ENCODE measurements at places on chromosomes 7 and 10.

DNA sequence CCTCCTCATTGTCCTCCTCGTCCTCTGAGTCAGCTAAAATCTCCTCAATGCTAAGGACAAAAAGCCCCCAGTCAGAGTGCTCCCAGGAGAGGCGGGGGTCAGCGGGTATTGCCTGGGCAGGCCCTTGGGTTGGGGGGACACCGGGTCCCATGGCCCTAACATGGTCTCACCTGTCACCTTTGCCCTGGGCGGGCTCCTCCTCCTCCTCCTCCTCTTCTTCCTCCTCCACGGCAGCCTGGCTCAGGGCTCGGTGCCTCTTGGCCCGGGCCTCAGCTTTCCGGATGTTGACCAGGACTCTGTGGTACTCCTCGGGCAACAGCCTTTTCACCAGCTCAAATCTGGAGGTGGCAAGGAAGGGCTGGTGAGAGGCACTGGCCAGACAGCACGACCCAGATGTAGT lies 32.0 kb upstream of the FRAT2 start:
- no peak for DNase-seq

DNA sequence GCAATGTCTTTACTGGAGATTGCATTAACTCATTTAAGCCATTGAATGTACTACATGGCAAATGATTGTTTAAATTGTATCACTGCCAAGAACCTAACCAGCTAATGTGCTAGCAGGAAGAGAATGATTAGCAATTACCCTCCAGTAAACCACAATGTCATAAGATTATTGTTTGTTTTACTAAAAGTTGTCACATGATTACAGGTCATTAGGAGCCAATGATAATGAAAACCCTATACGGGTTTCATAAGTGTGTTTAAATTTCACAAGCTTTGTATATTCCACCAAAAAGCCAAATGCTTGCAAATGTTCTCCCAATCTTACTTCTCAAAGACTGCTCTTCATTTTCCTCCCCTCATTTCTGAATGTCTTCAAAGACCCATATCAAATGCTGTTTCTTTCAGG lies 76.5 kb upstream of the PPP1R3C start:
- no peak for DNase-seq

DNA sequence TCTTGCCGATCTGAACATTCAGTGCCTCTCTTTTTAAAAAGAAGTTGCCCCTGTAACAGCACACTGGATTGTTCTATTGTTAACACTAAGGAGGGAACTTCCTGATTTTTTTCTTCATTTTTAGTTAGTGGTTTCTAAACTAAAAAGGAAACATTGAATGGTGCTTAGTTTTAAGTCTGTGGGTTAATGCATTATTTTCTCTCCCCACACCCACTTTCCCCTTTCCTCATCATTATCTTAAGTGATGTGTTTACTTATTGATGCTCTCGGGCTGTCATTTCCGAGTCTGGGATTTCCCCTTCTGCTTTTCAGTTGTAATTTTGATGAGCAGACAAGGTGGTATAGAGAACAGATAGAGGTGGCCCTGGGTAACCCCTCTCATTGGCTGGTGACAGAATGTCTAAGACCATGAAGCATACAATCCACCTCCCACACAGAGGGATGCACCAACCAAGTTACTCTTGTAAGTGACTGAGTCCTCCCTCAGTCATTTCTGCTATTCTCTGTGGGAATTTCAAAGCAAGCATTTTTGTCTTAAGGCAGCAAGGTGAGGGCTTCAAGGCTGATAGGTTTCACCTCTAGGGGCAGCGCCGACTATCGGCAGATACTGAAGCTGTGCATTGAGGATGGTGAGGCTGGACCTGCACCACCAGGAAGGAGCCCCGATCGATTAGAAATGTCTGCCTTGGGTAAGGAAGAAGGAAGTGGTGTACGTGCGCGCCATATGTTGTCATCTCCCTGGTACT lies 49.5 kb downstream of the CHN2 start:
- DNase-seq = no peak

- DNase-seq = no peak
Observed at GRCh38 chr7:75596727-75597614, 104.9 kb downstream of the SPDYE5 start.

GRCh38 chr10:68171539-68172080 lies 60.3 kb downstream of the ATOH7 start:
- DNase-seq = no peak

GRCh38 chr7:85823396-85824080 lies 636.7 kb upstream of the SEMA3D start:
- DNase-seq = no peak

- no peak for DNase-seq
Observed at GRCh38 chr7:82173400-82174021, 270.1 kb downstream of the CACNA2D1 start.

DNA sequence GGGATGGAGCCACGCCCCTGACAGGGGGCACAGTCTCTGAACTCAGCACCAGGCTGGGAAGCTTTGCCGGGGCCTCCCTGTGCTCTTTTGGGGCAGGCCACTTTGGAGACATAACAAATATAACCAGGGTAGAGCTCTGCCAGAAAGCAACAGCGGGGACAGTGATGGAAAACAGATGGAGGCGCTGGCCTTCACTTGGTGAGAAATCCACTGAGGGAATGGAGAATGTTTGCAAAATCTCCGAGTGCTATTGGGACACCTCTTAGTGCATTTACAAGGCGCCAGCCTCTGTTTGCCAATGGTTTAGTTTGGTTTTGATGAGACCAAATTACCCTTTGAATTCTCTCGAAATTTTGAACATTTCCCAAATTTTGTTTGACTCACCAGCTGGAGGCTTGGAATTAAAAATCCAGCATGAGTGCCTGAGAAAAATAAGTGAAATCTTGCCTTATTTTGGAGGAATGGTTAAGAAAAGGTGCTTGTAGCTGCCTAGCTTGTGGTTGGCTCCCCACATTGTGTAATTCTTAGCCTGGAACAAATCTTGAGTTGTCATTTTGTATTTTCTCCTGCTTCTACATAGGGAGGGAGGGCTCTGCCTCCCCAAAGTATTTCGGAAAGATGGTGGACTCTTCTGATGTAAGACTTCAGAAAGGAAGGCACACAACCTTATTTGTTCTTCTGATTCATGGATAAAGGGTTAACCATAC lies 980.5 kb downstream of the LRMDA start:
- DNase-seq = no peak

GRCh38 chr7:73615886-73616285 lies 8.4 kb downstream of the MLXIPL start:
- DNase-seq = no peak

- no peak for DNase-seq
Observed at GRCh38 chr7:50855526-50855925, 72.8 kb upstream of the GRB10 start.

- DNase-seq = no peak
Observed at GRCh38 chr10:74937266-74937856, 111.0 kb downstream of the KAT6B start.

- no peak for DNase-seq
Observed at GRCh38 chr10:99425204-99425603, 5.2 kb downstream of the GOT1 start.

DNA sequence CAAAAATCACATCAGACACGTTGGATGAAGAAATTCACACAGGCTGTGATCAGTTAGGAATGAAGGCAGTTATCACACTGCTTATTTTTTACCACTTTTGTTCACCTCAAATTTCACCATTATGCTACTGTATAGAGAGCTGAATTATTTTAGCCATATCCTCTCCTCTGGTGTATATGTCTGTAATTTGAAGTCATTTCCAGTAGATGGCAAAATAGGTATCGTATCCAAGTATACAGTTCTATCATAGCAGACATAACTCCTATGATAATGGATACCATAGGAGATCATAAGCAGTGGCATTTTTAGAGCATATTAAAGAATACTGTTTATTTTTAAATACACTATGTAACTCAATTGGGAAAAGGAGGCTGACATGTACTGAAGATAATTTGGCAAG lies 909.7 kb downstream of the DNAJB9 start:
- DNase-seq = no peak

GRCh38 chr7:124597509-124597908 lies 168.1 kb downstream of the GPR37 start:
- DNase-seq = no peak

GRCh38 chr10:70222340-70222794 lies 10.9 kb downstream of the PPA1 start:
- DNase-seq = no peak

GRCh38 chr7:27640884-27641574 lies 21.7 kb downstream of the HIBADH start:
- peak; percentile 18 for DNase-seq

GRCh38 chr10:27661514-27662286 lies 83.9 kb downstream of the MKX start:
- no peak for DNase-seq

DNA sequence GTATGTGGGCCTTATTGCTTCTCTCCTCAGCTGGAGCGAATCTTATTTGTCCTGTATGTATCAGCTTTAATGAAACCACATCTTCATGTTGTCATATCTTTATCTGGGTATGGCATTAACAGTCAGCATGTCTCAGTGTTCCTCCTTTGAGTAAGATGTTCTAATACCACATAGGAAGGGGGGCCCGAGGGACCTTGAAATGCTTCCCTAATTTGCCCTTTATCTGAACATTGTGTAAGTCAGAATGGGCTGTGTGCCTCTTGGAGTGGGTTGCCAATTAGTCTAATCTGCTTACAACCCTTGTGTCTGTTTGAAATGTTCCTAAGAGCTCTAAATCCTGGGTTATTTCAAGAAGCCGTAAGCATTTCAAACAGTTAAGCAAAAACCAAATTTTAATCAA lies 623.8 kb downstream of the SUGCT start:
- no peak for DNase-seq

DNA sequence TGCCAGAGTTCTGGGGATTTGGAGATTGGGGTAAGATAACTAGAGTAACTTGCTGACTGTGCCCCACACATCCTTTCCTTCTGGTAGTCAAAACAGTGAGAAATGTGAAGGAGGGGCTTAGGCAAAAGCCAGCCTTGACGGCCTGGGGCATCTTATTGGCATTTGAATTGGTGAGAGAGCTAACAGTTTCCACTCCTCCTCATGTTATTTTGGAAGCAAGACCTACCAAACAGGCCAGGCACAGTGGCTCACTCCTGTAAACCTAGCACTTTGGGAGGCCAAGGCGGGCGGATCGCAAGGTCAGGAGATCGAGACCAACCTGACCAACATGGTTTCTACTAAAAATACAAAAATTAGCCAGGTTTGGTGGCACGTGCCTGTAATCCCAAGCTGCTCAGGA lies 596.6 kb downstream of the GRM8 start:
- DNase-seq = no peak

GRCh38 chr10:97701438-97702069 lies 12.0 kb upstream of the MARVELD1 start:
- DNase-seq = peak; percentile 37

GRCh38 chr7:54796853-54797252 lies 37.8 kb upstream of the SEC61G start:
- no peak for DNase-seq

- no peak for DNase-seq
Observed at GRCh38 chr10:78634835-78635234, 433.9 kb upstream of the ZMIZ1 start.

GRCh38 chr7:156659961-156660360 lies 19.4 kb downstream of the RNF32 start:
- DNase-seq = no peak

- DNase-seq = no peak
Observed at GRCh38 chr10:19987931-19988330, 171.7 kb downstream of the PLXDC2 start.

DNA sequence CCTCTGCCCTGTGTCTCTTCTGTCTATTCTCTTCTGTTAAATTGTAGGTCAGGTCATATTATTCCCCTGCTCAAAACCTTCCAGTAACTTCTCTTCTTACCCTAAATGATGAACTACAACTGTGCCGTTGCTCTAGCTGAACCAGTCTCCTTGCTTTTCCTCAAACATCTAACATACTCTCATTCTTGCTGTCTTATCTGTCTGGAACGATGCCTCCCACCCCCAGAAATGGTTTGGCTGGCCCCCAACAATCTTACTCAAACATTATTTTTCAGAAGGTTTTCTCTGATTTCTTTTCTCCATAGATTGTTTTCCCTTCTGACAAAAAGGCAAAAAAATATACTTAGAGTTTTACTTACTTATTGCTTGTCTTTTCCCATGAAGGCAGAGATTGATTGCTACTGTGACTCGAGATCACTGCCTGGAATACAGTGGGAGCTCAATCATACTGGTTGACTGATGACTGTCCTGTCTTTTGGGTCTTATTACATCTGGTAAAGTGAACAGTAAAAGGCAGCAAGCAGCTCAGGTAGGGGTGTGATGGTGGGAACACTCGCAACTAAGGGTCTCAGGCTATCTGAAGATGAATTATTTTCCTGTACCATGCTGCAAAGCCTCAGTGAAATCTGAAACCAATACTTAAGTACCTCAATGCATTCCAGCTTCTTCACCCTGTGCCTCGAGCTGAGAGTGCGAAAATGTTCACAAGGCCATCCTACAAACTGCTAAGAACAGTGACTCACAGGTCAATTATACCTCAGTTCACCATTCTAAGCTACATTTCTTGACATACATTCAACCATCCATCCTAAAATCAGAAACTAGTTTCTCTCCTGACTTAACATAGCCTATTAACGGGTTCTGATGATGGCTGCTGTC lies 67.6 kb downstream of the DNMBP start:
- DNase-seq = no peak

DNA sequence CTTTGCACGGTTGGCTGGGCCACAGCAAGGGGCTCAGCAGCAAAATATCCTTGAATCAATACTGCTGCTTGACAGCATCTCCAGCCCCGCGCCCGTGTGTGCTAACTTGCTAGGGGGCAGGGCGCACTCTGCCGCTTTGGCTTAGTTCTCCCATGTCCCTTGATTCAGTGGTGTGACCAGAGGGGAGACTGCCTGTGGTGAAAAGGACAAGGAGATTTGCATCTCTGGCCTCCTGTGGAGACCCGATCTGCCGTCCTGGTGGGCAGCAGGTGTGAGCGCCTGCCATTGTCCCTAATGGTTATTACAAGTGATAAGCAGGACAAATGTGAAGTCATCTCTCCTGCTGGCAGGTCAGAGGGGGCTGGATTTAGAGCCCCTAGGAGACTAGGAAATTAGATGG lies 500.2 kb upstream of the GALNT17 start:
- DNase-seq = peak; percentile 21
